Sciatic nerve (tissue), 2 donors: ENCODE measurements at places on chromosomes 1 and 21. TPM values are rescaled to one million over a fixed set of nuclear protein-coding genes. Genes with fewer than 3 reads are reported as not detected.

Gene KCNJ6
- not detected for total RNA-seq

- no peak for DNase-seq
These were observed 84.7 kb downstream of the BRINP2 start for GRCh38 chr1:177255411-177255810.

DNA sequence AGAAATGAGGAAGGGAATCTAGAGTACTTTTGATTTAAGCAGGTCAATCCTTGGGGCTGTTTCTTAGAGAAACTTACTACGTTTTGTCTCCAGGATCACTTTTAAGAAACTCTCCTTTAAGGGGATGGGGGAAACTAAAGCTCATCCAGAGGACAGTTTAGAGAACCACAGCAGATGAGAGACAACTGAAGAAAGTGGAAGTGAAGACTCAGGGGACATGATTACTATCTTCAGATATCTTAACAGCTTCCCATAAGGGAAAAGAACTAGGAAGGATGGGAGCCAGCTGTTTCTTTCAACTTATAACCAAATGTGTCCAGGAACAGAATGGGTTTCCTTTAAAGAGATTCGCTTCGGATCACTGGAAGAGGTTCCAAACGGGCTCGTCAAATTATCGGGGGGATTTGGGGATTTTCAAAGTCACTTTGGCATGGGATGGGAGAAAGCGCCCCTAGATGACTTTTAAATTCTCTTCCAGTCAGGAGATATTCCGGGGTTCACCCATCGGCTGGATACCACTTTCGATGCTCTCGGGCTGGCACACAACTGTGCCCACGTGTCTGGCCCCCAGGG lies 1.2 kb downstream of the SCMH1 start:
- DNase-seq: no peak

- DNase-seq: no peak
These were observed 34.3 kb downstream of the AMY1C start for GRCh38 chr1:103783944-103784377.

DNA sequence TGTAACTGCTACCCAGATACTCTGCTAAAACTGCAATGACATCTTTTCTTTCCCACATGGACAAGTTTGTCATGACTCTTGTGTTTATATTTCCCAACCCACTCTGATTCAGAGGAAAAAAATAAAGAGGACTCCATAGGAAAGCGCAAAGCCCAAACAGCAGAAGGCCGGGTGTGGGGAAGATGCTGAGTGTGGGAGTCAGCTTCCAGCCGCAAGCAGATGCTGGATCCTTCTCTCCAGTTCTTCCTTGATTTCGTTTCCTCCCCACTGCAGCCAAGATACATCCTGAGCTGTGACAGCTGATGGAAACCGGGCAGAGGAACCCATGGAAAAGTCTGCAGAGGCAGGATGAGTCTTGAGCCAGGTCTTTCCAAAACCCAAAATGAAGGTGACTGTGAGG lies 498.2 kb downstream of the PLPP3 start:
- no peak for DNase-seq

Gene ABCG1
- 44.2 TPM for total RNA-seq

Gene BATF3
- total RNA-seq: 6.5 TPM

GRCh38 chr1:51576923-51577322 lies 40.0 kb upstream of the OSBPL9 start:
- no peak for DNase-seq

DNA sequence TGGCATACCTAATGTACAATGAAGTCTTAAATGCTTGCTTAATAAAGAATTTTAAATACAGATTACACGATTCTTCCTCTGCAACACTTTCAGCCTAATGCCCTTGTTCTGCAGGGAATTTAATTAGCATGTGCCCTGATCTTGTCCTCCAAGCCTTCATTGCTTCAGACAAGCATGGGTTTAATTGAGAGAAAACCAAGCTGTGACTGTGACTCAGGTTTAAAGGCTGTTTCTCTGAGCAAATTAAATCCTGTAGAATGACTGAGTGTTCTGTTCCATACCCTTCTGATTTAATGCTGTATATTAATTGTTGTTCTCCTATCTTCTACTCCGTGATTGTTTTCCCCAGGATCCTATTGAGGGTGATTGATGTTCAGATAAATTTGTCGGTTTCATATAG lies 269.0 kb upstream of the PRMT6 start:
- DNase-seq: no peak

Gene LMOD1
- 41.6 TPM for total RNA-seq

- DNase-seq: no peak
These were observed 296.2 kb downstream of the VAV3 start for GRCh38 chr1:107668762-107669161.

Gene IGSF3
- 2.5 TPM for total RNA-seq

Gene TP73
- total RNA-seq: not detected
